ENCODE measurements at places on chromosomes 5 and 9.
A peak's percentile ranks its signal among the peaks of the same experiment; 100 is the strongest.

GRCh38 chr9:36823466-36823865 is 210.6 kb downstream of the PAX5 start:
- DNase-seq: no peak

DNA sequence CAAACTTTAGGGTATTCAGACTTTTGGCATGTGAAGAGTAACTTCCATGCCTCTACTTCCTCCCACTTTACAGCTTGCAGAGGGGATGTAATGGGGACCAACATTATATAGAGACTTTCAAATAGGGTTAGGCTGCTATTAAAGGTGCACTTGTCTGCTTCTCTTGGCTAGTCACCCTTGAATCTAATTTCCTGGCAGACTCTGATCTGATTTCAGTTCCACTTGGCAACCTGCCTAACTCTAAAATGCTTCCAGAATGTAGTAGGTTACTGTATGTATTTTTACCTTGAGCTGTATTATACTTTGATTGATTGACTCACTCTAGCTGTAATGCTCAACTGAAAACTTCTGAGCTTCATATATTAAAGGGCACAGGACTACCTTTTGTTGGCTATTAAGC is 693.4 kb downstream of the KCTD16 start:
- no peak for DNase-seq

- no peak for DNase-seq
Observed at GRCh38 chr9:110213413-110214044, 5.6 kb upstream of the C9orf152 start.

- peak; percentile 12 for DNase-seq
Observed at GRCh38 chr5:142432369-142432863, 107.6 kb upstream of the SPRY4 start.

- DNase-seq: no peak
Observed at GRCh38 chr5:150690760-150691159, 10.1 kb downstream of the RBM22 start.

GRCh38 chr5:12934722-12935121 is 1009.8 kb downstream of the DNAH5 start:
- DNase-seq: no peak

DNA sequence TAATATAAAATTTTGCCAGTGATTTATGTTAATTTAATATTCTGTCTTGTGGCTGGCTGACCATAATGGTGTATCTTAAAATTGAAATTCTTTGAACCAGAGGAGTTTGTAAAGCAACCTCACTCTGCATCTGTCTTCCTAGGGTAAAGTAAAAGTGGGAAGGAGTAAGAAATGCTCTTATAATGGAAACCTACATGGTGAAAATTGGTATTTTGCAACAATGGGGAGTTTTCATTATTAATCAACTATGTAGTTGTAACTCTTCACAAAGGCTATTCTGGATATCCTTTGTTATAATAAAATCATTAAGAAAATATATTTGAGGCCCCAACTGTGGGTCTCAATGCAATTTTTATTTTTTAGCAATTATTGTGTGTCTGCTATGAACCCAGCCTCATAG is 44.2 kb downstream of the SNX30 start:
- DNase-seq: no peak

Data from activated CD4-positive, alpha-beta T cell treated with anti-CD3 and anti-CD28 coated beads, Interleukin-2, amount 50 U/mL, for 4 hours (primary cell).